ENCODE measurements at places on chromosomes 5 and 9.

DNA sequence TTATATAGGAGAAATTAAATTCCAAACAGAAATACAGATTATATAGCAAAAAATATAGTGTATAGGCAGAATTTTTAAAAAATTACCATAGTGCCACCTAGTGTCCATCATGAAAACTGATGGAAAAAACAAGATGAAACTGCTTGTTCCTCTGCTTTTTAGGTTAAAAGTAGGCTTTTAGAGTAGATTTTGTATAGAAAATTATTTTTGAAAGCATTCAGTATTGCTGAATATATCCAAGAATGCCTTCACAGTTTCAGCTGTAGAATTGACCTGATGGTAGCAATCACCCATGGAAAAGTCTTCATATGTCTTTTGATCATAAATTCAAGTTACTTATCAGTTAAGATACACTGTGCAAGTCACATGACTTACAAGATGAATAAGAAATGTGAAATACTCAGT is 19.7 kb downstream of the RIOK2 start:
- DNase-seq: no peak

GRCh38 chr5:37511646-37512045 is 132.5 kb downstream of the WDR70 start:
- DNase-seq: no peak

- DNase-seq: no peak
Measured at GRCh38 chr5:90477073-90477472, 2.4 kb downstream of the POLR3G start.

DNA sequence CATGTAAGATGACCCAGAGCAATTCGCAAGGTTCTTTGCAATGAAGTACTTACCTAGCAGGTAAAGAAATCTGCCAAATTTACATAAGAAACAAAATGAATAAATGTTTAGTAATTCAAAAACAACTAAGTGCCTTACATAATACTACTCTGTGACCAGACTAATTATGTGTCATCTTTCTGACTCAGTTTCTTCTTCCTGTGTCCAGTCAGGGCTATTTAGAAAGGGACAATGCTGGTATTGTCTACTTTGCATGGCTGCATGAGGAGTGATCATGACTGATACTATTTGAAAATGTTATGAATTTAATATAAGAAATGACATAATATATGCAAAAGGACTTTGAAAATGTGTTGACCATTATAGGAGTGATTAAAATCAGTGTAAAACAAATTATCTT is 210.0 kb downstream of the TMEM161B start:
- DNase-seq: no peak

DNA sequence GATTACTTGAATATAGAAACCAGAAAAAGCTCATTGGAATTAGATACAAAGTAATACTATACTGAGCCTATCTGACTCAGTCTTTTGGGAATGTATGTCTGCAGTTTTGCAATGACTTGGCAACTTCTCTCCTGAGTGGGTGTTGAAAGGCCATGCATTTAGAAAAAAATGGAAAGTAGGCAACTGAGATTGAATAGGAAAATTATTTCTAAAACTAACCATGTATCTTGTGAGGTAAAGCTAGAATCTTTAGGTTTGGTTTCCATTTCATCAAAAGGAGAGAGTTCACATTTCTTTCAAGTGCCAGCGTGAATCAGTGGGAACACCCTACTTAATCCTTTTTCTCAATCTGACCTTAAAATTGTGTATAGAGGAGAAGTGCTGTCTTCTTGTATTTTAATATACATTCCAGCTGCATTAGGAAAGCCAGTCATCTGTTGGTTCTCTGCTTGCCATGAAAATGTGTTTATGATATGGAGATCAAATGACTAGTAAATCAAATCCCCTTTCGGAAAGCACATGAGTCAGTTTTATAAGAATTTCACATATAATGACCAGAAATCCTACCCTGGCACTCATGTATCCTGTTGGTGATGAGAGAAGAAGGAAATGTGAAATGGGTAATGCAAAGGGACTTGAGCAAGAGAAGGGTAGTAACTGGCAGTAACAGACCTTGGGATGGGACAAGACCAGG is 30.4 kb downstream of the NFX1 start:
- DNase-seq: no peak

GRCh38 chr9:110028271-110028670 is 179.7 kb downstream of the C9orf152 start:
- no peak for DNase-seq

- no peak for DNase-seq
Measured at GRCh38 chr5:83513081-83513480, 41.5 kb downstream of the VCAN start.

DNA sequence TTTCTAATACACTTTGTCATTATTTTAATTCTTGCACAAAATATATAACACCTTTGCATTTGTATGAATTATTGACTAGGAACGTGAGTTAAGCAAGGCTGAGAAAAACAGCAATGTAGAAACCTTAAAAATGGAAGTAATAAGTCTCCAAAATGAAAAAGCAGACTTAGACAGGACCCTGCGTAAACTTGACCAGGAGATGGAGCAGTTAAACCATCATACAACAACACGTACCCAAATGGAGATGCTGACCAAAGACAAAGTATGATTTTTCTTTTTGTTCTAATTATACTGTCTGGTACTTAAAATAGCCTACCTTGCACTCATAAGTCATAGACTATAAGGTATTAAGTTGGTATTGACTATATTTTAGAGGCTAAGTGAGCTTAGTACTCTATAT is 34.4 kb downstream of the RAD50 start:
- no peak for DNase-seq

DNA sequence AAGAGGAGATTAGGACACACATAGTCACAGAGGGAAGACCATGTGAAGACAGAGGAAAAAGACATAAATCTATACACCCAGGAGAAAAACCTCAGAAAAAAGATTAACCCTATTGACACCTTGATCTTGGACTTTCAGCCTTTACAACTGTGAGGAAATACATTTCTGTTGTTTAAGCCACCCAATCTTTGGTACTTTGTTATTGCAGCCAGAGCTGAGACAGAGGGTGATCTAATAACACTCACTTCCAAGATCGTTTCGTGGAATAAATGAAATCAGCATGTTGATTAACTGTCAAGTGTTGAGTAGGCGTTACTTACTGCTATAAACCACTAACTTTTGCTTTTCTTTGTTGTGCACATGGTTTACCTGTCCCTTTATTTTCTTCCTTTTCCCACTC is 361.2 kb upstream of the RIOK2 start:
- no peak for DNase-seq

DNA sequence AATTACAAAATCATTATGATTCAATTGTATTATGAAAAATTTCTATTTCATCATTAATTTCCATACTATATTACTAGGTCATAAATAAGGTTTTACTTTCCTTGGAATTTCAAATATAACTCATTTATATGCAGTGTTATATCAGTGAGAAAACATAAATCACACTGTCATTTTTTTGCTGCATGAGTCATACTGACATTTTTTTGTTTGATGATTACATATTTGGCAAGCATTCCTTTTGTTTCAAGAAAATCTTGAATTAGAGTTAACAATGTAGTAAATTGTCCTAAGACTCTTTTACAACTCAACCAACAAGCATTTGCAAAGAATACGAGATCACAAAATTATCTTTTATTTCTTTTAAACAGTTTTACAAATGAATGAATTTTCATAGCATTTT is 298.4 kb upstream of the SEMA6A start:
- no peak for DNase-seq

DNA sequence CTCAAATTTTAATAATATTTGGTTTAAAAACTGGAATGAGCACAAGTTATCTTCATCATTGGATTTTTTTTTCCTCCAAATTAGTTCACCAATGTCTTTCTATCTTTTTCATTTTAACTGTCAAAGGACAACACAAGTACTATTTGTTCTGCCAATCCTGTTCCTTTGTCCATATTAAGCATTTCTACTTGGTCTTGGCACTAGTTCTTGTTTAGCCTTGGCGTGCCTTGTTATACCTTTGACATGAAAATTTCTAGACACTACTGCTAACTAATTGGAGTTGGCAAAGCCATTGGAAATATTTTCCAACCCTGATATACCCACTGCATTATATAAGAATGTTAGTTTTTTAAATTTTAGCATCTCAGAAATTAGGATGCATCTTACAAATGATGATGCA is 3.8 kb downstream of the SPINK6 start:
- DNase-seq: no peak

GRCh38 chr5:113378959-113379541 is 55.7 kb downstream of the TSSK1B start:
- no peak for DNase-seq

DNA sequence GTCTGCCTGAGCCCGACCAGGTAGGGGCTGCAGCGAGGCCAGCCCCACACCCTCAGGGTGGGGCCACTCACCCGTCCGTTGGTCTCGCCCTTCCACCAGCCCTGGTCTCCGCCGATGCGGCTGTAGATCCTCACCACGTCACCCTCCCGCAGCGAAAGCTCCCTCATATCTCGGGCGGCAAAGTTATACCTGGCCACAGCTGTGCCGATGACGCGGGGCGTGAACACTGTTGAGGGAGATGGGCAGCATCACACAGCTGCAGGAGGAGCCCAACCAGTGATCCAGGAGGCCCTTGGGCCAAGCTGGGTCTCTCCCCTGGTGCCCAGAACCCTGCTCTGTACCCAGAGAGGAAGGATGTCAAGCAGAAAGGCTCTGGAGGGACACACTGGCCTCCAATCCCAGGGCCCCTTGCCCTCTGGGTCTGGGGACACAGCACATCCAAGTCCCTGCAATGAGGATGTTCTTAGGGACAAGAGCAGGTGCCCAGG is 30.3 kb upstream of the SARDH start:
- peak; percentile 66 for DNase-seq

- DNase-seq: no peak
Measured at GRCh38 chr9:83469722-83470121, 68.5 kb downstream of the FRMD3 start.

GRCh38 chr5:43592363-43592762 is 10.6 kb upstream of the NNT start:
- no peak for DNase-seq

DNA sequence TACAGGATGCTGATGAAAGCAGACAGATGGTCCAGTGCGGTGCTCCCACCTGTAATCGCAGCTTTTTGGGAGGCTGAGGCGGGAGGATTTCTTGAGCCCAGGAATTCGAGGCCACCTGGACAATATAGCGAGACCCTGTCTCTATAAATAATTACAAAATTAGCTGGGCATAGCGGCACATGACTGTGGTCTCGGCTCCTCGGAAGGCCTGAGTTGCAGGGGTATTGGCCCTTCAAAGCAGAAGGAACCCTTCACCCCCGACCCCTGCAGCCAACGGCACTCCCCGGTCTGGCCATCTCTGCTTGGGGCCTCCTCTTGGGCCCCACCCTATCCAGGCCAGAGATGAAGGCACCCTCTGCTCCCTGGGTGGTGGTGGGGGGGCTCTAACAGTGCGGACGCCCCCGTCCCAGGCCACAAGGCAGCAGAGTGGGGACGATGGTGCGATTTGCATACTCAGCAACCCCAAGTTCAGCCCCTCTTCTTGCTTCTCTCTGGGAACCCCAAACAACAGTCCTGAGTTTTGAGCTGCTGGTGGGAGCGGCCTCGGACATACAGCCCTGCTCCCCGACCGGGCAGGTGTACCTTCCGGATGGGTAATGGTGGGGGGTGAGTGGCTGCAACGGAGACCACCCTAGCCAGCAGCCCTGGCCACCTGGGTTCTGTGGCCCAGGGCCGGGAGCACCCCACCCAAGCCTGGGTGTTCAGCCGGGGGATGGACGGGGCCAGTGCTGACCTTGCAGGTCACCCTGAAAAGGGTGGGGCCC is 50.7 kb downstream of the NACC2 start:
- no peak for DNase-seq

DNA sequence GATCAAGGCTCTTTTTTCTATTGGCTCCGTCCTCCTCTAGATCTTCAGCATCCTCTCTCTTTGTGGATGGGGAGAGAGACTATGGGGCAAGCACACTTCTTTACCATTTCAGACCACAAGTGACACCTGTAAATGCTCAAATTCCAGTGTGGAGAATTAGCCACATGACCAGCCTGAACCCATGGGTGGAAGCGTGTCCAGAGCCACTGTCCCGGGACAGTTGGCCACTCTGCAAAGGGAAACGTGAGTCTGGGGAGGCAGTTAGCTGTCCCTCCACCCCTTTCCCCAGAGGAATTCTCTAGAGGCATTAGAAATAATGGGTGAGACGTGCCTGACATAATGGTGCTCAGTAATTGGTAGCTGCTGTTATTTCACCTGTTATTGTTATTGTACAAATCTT is 40.9 kb downstream of the AMBP start:
- DNase-seq: no peak

DNA sequence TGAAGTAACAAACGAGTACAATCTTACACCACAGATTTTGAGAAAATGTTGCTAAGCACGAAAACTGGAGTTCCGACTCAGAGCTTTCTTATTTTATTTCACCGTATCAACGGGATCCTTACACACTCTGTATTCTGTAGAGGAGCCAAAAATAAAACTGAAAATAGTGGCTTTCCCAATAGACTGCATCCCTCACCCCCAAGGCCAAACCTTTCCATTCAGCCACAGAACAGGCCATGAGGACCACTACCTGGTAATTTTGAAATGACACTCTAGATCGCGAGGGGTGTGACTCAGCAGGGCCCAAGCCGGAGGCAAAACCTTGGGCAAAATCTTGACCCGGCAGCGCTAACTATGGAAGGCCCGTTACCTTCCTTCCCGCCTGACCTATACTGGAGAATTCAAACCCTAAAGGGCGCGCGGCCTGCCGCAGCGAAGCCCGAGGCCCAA is 432 bp downstream of the HSPA9 start:
- DNase-seq: no peak

DNA sequence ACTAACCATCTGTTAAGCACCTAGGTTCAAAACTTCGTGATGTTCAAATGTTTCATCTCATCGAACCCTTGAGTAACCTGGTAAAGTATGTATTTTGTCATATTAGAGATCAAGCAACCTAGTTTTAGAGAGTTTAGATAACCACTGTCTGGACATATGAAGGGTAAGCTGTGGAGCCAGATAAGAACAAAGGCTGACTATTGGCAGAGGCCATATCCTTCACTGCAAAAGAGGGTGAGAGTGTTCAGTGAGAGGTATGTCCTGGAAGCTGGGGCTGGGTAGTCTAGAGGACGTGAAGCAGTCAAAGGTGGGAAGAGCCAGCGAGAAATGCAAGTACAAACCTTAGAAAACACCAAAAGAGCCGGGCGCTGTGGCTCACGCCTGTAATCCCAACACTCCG is 573.1 kb upstream of the KLF4 start:
- DNase-seq: no peak

DNA sequence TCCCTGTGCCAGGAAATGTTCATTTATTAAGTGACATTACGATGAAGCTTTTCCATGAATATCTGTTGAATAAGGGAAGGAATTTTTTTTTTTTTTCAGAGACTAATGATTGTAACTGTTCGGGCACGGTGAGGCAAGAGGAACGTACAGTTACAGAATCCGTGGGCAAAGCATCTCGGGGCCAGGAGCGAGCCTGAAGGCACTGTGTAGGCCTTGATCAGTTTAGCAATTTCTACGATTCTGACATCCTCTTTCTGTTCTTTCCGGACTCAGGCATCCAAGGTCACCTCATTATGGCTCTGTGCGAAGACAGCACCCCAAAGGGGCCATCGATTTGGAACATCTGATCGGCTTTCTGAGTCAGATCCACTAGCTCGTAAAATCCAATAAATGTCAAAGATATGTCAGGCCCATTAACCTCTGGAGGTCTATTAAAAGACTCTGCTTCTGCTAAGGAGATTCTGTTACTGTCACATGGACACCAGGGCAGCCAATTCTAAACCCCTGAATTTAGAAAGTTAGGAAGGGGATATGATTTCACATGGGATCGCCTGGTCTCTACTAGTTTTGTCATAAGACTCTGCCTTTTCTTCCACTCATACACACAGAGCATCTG is 41.4 kb upstream of the BOD1 start:
- DNase-seq: no peak

- no peak for DNase-seq
Measured at GRCh38 chr5:98771382-98772109, 1.9 kb upstream of the RGMB start.

Measured in suprapubic skin (tissue), 4 donors.